Activated CD8-positive, alpha-beta T cell treated with anti-CD3 and anti-CD28 coated beads for 36 hours (primary cell): ENCODE measurements at places on chromosomes 5 and 9. TPM values are rescaled to one million over a fixed set of nuclear protein-coding genes. Genes with fewer than 3 reads are reported as not detected.

GRCh38 chr5:57219386-57219785 is 45.5 kb downstream of the GPBP1 start:
- H3K27me3 ChIP-seq, result no peaks in the 10 kb centered on the region
- peak; percentile 29 for DNase-seq
- peak overlapping the region; percentile 77 for H3K27ac ChIP-seq
- H3K4me1 ChIP-seq, result peaks cover 54% of the 10 kb centered on the region

Gene ACO1
- total RNA-seq, result 15.7 TPM

DNA sequence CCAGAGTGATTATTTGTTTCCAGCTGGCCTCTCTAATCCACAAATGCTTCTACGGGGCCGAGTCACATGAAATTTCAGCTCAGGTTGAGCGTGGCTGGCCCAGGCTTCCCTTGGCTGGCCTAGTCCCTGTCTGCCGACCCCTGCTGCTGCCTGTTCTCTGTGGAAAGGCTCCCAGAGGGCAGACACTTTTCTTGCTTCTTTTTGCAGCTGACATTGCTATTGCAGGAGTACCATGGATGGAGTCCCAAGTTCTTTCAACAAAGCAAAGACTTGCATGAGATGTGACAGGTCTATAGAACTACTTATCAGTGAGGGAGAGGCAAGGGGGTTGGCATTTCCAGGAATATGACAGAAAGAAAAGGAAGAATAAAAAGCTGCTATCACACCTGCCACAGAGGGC is 287.4 kb upstream of the ARRDC3 start:
- H3K36me3 ChIP-seq, result no peaks in the 10 kb centered on the region
- no peak overlapping the region for H3K27ac ChIP-seq
- DNase-seq, result no peak

DNA sequence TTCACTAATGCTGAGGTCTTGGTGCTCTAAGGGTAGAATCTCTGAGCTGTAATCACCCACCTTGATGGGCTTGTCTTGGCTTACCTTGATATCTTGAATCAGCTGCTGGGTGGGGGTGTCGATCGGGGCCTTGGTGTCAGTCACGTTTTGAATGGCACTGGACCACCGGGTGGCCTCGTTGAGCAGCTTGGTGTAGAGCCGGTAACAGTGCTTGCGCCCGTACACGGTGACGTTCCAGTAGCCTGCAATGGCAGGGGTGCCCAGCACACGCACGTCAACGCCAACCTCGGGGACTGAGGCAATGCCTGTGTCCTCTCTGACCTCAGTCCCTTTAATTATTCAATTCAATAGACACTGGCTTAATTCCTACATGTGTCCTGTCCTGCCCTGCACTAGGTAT is 63.1 kb upstream of the RETREG1 start:
- H3K4me3 ChIP-seq, result no peak overlapping the region
- H3K27ac ChIP-seq, result no peak overlapping the region
- H3K36me3 ChIP-seq, result no peaks in the 10 kb centered on the region
- peak; percentile 16 for DNase-seq
- peaks cover 3% of the 10 kb centered on the region for H3K27me3 ChIP-seq

Gene ZNF79
- 7.6 TPM for total RNA-seq

- no peaks in the 10 kb centered on the region for H3K27me3 ChIP-seq
- DNase-seq, result no peak
- H3K36me3 ChIP-seq, result no peaks in the 10 kb centered on the region
- H3K27ac ChIP-seq, result no peak overlapping the region
- H3K4me1 ChIP-seq, result peaks cover 10% of the 10 kb centered on the region
Measured at GRCh38 chr5:158953929-158954534, 145.7 kb downstream of the EBF1 start.

GRCh38 chr5:90141984-90142383 is 267.6 kb downstream of the CETN3 start:
- no peak for DNase-seq
- H3K4me3 ChIP-seq, result no peak overlapping the region
- no peaks in the 10 kb centered on the region for H3K36me3 ChIP-seq
- H3K27ac ChIP-seq, result no peak overlapping the region
- H3K27me3 ChIP-seq, result no peaks in the 10 kb centered on the region

GRCh38 chr5:91177085-91177484 is 206.0 kb downstream of the ARRDC3 start:
- no peaks in the 10 kb centered on the region for H3K27me3 ChIP-seq
- DNase-seq, result no peak
- H3K36me3 ChIP-seq, result no peaks in the 10 kb centered on the region
- no peak overlapping the region for H3K4me3 ChIP-seq

- H3K4me1 ChIP-seq, result peaks cover 7% of the 10 kb centered on the region
- H3K36me3 ChIP-seq, result no peaks in the 10 kb centered on the region
- peaks cover 4% of the 10 kb centered on the region for H3K27me3 ChIP-seq
- DNase-seq, result no peak
- no peak overlapping the region for H3K27ac ChIP-seq
Measured at GRCh38 chr5:39092581-39093351, 18.6 kb upstream of the RICTOR start.

DNA sequence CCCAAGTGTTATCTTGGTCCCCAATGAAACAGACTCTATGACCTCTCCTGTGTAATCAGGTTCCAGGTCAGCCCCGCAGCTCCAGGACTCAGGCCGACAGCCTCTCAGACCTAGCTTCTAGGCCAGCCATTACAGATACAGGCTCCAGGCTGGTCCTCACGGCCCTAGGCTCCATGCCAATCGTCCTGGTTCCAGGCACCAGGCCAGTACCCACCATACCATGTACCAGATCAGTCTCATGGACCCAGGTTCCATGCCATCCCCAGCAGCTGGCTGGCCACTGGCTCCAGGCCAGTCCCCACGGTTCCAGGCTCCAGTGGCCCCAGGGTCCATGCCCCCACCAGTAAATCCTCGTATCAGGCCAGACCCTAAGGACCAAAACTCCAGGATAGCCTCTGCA is 1326.6 kb upstream of the C9orf72 start:
- no peak overlapping the region for H3K4me3 ChIP-seq
- H3K27me3 ChIP-seq, result no peaks in the 10 kb centered on the region
- H3K27ac ChIP-seq, result no peak overlapping the region
- DNase-seq, result no peak
- no peaks in the 10 kb centered on the region for H3K4me1 ChIP-seq

DNA sequence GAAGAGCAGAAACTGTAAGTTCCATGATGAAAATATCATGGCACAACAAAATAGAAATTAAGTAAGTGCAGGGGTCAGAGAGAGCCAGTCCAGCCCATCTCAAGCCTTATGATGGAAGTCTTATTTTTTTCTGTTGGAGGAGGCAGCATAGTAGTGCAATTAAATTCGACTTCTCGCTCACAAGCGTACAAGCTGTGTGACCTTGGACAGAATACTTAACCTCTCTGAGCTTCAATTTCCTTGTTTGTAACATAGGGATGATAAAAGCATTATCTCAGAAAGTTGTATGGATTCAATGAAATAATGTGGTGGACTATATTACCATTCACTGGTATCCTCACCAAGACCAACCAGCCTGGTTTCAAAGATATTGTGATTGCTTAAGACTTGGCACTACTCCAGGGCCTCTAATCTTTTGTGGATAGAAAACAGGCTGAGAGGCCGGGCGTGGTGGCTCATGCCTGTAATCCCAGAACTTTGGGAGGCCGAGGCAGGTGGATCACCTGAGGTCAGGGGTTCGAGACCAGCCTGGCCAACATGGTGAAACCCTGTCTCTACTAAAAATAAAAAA is 26.8 kb upstream of the MVB12B start:
- H3K27me3 ChIP-seq, result peaks cover 3% of the 10 kb centered on the region
- H3K4me3 ChIP-seq, result no peak overlapping the region
- no peak overlapping the region for H3K27ac ChIP-seq
- no peaks in the 10 kb centered on the region for H3K36me3 ChIP-seq
- peaks cover 1% of the 10 kb centered on the region for H3K4me1 ChIP-seq
- DNase-seq, result no peak

DNA sequence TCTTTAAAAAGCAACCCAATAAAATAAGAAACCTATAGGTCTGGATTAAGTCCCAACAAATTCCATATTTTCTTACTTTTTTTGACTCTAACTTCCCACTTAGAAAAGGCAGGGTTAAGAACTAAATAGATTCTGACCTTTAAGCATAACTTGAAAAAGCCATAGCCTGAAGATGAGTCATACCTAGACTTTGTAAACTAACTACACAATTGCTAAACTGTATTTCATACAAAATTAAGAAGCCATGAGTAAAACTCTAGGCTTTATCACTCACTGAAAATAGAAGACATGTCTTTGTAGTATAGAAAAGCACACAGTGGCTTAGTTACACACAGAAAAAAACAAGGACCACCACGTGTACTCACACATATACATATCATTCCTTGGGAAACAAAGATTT is 51.5 kb downstream of the MLLT3 start:
- DNase-seq, result no peak
- H3K27ac ChIP-seq, result peak overlapping the region; percentile 19
- H3K4me3 ChIP-seq, result no peak overlapping the region
- H3K36me3 ChIP-seq, result peaks cover 12% of the 10 kb centered on the region
- no peaks in the 10 kb centered on the region for H3K27me3 ChIP-seq

Gene CCNO
- total RNA-seq, result not detected

Gene ARHGEF39
- 19.9 TPM for total RNA-seq

Gene CTSV
- 0.34 TPM for total RNA-seq

Gene SYNPO
- 0.18 TPM for total RNA-seq

- no peak for DNase-seq
- H3K27me3 ChIP-seq, result no peaks in the 10 kb centered on the region
- H3K4me1 ChIP-seq, result no peaks in the 10 kb centered on the region
- H3K4me3 ChIP-seq, result no peak overlapping the region
- no peaks in the 10 kb centered on the region for H3K36me3 ChIP-seq
- no peak overlapping the region for H3K27ac ChIP-seq
Measured at GRCh38 chr5:32628049-32628844, 42.9 kb downstream of the SUB1 start.

Gene MED7
- 13.7 TPM for total RNA-seq

Gene IL33
- not detected for total RNA-seq

Gene ARRDC3
- 35.4 TPM for total RNA-seq

Gene PDCD1LG2
- 0.13 TPM for total RNA-seq

Gene DIPK1B
- total RNA-seq, result not detected

GRCh38 chr5:17694914-17695313 is 60.7 kb downstream of the TAF11L14 start:
- no peak for DNase-seq
- no peaks in the 10 kb centered on the region for H3K36me3 ChIP-seq
- no peaks in the 10 kb centered on the region for H3K4me1 ChIP-seq
- H3K27ac ChIP-seq, result no peak overlapping the region

DNA sequence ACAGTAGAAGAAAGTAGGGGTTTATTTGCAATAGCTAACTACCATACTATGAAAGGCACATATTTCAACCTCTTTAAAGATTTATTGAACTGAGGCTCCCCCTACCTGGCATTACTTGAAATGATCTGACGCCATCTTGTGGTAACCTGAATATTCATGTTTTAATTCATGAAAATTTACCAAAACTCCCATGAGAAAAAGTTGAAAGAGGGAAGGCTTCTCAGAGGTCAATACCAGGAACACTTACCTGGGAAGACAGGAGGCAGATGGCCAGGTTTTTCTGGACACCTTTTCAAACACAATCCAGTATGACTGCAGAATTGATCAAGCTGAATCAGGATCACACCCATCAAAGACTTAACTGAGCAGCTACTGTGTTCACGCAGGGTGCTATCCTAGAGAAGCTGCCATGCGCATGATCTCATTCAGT is 9.4 kb downstream of the PRELID2 start:
- no peak overlapping the region for H3K27ac ChIP-seq
- H3K27me3 ChIP-seq, result peaks cover 1% of the 10 kb centered on the region
- no peak overlapping the region for H3K4me3 ChIP-seq
- no peak for DNase-seq

DNA sequence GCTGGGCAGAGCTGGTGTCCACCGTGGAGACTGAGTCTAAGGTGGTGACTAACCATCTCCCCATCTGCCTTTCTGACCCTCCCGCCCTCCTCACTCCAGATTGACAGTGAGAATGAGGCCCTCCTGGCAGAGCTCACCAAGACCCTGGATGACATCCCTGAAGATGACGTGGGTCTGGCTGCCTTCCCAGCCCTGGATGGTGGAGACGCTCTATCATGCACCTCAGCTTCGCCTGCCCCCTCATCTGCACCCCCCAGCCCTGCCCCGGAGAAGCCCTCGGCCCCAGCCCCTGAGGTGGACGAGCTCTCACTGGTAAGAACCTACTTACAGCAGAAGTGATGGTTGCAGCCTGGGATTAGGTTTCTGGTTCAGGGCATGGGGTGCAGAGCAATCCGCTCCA is 96.5 kb downstream of the PPARGC1B start:
- H3K36me3 ChIP-seq, result peaks cover 4% of the 10 kb centered on the region
- H3K27me3 ChIP-seq, result no peaks in the 10 kb centered on the region
- H3K4me1 ChIP-seq, result peaks cover 7% of the 10 kb centered on the region
- H3K27ac ChIP-seq, result no peak overlapping the region
- H3K4me3 ChIP-seq, result no peak overlapping the region

GRCh38 chr5:1665803-1666202 is 133.8 kb downstream of the MRPL36 start:
- H3K4me1 ChIP-seq, result peaks cover 19% of the 10 kb centered on the region
- H3K36me3 ChIP-seq, result no peaks in the 10 kb centered on the region
- no peak overlapping the region for H3K4me3 ChIP-seq

DNA sequence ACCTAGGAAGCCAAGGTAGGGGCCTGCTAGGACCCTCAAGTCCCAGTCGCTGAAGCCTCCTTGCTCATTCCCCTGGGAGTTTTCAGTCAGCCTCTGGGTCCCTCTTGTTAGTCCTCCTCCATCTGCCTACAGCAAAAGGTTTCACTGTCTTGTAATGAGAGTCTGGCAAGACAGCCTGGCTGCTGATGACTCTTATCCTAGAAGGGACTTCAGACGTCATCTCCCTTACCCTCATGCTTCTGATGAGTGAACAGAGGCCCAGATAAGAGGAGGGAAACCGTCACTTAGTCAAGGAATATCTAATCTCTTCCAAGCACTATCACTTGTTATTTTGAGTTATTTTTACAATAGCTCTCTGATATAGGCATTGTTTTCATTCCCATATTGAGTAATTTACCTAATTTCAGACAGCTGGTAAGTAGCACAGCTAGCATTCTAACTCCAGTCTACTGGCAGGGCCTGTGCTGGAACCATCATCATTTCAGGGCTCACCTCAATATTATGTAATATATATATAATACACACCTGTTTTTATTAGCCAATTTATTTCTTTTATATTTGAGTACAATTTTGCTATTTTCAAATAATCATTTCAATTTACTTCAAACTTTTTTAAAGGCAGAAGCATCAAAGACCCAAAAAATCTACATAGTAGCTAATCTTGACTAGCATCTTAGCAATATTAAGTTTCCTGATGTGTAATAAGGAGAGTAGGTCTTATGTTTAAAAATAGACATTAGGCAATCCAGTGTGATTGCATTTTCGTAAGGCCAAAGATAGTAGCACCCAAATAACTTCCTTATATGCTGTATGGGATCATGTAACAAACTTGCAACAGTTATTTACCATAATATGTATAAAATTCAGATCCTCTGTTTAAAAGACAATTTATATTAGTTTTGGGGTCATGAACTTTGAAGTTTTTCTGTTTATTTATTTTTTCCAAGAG is 7.9 kb downstream of the CMYA5 start:
- no peaks in the 10 kb centered on the region for H3K36me3 ChIP-seq
- no peak overlapping the region for H3K27ac ChIP-seq
- H3K27me3 ChIP-seq, result no peaks in the 10 kb centered on the region

Gene LCN15
- total RNA-seq, result not detected

Gene HBEGF
- total RNA-seq, result 6.4 TPM

Gene NOL6
- 45.9 TPM for total RNA-seq

Gene IFNB1
- total RNA-seq, result 0.87 TPM

- DNase-seq, result no peak
- H3K36me3 ChIP-seq, result peaks cover 13% of the 10 kb centered on the region
- no peaks in the 10 kb centered on the region for H3K27me3 ChIP-seq
- peaks cover 12% of the 10 kb centered on the region for H3K4me1 ChIP-seq
Measured at GRCh38 chr9:73170185-73170957, 18.7 kb downstream of the ANXA1 start.
